NCI-H460 (cell line): ENCODE measurements at places on chromosomes 5 and 9.
A peak's percentile ranks its signal among the peaks of the same experiment; 100 is the strongest.

- DNase-seq, result no peak
Observed at GRCh38 chr9:5665059-5665458, 36.2 kb downstream of the RIC1 start.

DNA sequence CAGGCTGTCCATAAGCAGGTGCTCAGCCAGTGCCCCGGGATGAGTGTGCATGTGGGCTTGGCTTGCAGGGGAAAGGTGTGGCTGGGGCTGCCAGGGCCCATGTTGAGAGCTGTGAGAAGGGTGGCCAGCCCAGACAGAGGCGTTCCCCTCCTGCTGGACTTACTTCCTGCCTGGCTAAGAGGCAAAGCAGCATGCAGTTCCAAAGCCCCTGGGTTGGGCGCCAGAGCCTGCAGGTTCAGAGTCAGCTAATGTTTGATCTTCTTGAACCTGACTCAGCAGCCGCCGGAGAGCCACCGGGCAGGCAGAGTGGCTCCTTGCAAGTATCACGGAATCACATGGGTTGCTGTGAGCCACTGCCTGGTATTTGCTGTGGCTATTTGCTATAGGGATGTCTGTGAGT is 168.4 kb upstream of the MAP1B start:
- no peak for DNase-seq

DNA sequence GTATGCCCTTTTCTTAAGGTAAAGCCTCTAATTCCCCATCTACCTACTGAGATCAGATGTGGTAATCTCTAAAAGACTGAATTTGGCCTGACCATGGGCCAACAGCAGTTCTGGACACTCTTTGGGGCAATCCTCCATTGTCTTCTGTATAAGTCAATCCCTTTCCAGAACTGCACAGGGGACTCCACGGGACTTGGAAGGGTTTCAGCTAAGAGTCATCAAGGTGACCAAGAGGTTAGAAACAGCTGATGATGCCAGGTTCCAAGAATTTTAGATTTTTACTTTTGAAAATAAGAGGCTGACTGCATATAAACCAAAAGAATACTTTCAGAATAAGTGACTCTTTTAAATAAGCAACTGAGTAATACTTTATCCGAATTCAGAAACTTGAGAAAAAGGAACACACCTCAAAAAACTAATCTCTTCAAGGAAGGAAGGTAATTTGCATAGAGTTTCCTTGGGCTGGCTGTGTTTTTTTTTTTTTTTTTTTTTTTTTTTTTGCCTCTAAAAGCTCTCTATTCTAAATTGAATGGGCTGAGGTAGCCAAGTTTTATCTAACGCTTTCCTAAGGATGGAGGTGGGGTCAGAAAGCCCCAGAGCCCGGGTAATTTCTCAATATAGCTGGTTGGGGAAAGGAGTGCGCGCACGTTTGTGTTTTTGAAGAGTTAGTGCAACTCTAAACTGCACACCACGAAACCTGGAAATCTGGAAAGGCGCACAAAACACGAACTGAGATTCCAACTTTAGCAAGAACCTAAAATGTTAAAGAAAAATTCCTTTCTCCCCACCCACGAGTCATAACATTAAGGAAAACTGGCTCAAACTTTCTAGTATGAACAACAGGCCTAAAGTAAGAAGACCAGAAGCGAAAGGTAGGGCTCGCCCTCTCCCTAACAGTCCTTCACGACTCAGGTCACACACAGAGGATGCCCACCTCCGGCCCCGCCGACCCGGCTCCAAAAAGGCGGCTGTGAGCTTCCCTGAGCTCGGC is 1.3 kb downstream of the VCP start:
- DNase-seq, result no peak

DNA sequence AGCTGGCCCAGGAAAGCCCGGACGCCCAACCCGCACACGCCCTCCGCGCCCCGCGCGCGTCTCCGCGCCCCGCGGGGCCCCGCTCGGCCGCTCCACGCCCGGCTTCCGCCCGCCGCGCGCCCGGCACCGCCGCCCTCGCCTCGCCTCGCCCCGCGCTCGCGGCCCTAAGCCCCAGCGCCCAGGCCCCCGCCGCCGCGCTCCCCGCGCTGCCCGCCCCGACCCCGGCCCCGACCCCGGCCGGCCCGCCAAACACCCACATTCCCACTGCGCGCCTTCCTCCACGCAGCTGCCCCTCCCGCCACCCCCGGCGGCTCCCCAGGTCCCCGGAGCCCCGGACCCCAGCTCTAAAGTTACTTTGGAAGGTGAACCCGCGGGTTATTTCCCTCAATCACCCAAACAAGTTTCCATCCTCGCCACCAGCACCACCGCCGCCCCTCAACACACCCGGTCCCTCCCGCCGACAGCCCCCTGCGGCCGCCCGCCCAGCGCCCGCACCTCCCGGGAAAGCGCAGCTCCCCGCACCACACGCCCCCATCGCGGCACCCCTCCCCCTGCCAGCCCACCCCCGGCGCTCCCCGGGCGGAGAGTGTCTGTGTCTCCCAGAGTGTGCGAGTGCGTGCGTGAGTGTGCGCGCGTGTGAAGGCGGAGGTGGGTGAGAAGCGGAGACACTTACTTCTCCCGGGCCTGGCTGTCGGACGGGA is 439 bp downstream of the SSBP2 start:
- DNase-seq, result no peak

DNA sequence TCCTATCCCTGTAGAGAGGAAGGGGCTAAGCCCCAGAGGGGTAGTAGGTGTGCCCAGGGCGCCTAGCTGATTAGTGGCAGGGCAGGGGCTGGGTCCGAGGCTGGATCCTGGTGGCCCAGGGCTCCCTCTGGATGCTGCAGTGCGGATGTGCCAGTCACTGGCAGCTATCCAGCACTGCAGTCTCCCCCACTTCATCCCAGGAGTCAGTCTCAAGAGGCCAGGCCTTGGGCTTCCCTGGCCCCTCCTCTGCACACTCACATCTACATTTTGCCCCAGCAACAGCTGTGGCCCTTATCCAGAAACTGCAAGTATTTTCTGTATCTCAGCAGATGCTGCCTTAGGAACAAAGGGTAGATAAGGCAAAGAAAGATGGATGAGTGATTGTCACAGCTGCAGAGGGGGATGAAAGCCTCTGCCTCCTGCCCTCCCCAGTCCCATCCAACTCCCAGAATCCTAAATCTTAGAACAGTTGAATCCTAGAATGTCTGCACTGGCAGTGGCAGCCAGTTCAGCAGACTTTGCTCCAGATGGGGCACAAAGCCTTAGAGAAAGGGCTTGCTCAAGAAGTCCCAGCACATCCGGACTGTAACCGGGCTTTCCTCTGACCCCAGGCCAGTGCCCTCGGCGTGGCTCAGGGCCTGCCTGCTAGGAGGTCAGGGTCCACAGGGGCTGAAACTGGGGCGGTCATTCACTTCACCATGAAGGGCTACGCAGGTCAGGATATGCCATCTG is 1.6 kb downstream of the ANXA6 start:
- DNase-seq, result no peak

DNA sequence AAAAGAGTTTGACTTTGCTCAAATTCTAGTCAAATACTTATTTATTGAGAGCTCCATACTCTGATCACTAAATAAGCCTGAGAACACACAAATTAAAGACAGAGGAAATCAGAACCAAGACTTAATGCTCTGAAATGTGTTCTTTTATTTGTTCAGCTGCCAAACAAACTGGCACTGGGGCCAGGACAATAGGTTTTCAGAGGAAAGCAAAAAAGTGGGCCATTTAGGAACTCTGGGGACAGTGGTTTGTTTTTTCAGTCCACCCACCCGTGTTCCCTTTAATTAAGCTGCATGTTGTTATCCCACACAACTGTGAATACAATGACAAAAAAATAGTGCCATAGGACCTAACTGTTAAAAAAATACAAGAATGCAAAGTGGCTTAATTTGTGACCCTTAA is 95.4 kb upstream of the RETREG1 start:
- no peak for DNase-seq

- DNase-seq, result no peak
Observed at GRCh38 chr5:89292487-89292886, 409.5 kb upstream of the MEF2C start.

DNA sequence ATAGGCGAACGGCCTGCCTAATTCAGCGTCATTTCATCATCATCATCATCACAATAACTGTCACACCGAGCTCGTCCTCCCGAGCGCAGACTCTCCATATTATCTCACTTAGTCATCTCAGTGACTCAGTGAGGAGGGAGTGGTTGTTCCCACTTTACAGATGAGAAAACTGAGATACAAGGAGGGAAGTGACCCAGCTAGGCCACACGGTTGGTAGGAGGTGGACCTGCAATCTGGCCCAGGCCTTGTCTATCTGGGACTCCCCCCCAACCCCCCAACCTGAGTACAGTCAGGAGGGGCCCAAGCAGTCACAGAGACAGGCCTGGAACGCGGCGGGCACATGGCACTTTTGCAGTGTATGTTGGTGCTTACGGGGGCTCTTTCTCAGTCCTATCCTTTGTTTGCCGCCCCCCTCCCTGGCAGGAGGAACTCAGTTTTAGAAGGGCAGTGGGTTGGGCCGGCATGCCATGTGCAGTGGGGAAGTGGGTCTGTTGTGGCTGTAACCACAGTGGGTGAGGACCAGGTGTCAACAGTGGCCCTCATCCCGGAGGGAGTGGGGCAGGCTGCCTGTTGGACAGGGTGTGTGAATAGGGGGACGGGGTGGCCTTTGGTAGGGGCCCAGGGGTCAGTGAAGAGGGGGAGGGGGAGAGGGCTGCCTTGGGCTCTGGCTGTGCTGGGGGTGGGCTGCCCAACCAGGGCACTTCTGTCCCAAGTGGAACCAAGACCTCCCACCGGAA is 1.7 kb upstream of the RXRA start:
- DNase-seq, result peak; percentile 50

DNA sequence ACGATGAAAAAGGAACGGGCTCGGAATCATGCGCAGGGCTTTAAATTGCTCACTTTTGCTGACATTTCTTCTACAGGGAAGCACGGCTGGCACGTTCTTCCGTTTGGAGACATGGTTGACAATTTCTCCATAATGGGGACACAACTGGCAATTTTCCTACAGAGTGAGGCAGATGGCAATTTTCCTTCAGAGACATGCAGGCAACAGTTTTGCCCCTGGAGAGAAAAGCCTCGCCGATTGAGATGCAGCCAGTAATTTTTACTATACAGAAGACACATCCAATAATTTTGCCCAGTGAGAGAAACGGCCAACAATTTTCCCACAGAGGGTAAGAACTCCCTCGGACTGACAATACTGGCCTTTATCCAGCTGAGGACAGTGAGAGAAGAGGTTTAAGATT is 90.9 kb upstream of the GPR151 start:
- no peak for DNase-seq

- DNase-seq, result no peak
Observed at GRCh38 chr5:79963261-79964061, 27.6 kb downstream of the MTX3 start.

DNA sequence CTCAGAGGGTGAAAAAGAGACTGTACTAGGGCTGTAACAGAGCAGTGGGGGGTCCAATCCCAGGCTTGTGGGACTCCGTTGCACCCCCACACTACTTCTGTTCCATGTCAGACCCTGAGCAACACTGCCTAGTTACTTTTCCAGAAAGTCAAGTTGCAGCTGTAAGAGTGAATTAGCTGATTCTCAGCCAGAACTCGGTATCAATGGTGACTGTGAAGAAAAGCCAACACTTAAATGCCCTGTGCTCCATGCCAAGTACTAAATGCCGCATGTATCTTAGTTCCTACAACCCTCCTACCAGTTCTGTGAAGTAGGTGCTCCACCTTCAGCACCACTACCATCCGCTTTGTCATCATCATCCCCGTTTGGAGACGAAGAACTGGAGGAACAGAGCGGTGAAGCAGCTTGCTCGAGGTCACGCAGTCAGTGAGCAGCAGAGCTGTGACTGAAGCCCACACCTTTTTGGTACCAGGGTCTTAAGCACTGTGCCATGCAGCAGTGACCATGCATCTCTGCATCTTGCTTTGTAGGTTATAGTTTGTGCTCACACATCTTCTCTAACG is 64.3 kb downstream of the NSG2 start:
- DNase-seq, result no peak

GRCh38 chr9:136075881-136076678 is 19.0 kb downstream of the NACC2 start:
- DNase-seq, result no peak

DNA sequence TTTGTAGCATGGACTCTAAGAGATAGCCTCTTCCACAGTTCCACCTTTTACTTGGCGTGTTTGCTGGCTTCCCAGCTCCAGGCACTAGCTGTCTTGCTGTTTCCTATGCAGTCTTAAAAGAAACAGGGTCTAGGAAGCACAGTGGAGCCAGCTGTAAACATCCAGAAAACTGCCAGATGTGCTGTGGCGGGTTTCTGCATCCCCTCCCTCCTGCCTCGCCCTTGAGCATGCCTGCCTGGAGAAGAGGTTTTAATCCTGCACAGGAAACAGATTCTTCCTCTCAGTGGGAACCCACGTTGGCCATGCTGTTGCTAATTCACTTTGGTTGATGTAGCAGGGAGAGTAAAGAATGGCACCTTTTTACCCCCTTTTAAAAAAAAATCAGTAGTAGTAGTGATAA is 121.3 kb downstream of the RPS23 start:
- DNase-seq, result no peak

DNA sequence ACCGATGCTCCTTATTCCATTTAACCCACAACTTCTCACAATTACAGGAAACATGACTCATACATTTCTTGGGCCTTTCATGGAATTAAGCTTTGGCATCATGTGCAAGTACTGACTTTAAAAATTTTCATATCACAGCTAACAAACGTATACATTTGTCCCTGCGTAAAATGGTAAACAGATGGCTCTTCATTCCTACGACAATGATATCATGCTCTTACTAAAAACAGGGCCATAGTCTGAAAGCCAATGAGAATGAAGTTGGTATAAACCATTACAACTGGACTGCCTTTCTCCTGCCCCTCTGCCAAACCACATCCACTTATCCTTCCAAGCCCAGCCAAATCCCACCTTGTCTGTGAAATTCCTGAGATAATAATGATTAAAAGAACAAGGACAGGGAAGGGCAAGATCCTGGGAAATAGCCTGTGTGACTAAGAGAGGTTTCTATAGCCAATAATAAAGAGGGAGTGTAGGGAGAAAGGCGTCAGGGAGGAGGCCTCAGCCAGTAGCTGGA is 44.9 kb upstream of the ZNF366 start:
- DNase-seq, result no peak

DNA sequence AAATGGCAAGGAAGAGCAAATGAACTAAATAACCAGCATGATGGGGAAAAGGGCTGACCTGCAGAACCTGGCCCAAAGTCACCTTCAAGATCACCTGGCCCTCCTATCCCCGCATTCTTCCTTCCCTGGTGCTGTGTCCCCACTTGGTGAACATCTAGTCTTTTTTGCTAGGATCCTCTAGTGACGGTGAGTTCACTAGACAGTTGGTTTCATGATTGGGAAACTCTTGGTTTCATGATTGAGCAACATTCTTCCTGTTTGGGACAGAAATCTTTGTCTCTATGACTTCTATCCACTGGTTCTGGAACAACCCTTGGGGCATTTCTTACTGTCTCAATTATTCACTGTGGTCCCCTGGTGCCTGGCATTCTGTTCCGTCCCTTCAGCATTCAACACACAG is 50.2 kb upstream of the DAB2IP start:
- DNase-seq, result no peak

- no peak for DNase-seq
Observed at GRCh38 chr5:148986636-148987035, 76.2 kb downstream of the SH3TC2 start.

GRCh38 chr9:131421691-131422090 is 27.8 kb downstream of the PRRC2B start:
- no peak for DNase-seq

GRCh38 chr5:169970339-169970738 is 10.0 kb downstream of the INSYN2B start:
- DNase-seq, result no peak

GRCh38 chr5:68041293-68041692 is 174.3 kb upstream of the PIK3R1 start:
- DNase-seq, result no peak
